CD4-positive, alpha-beta T cell (primary cell): ENCODE measurements at places on chromosomes 3 and 15.

DNA sequence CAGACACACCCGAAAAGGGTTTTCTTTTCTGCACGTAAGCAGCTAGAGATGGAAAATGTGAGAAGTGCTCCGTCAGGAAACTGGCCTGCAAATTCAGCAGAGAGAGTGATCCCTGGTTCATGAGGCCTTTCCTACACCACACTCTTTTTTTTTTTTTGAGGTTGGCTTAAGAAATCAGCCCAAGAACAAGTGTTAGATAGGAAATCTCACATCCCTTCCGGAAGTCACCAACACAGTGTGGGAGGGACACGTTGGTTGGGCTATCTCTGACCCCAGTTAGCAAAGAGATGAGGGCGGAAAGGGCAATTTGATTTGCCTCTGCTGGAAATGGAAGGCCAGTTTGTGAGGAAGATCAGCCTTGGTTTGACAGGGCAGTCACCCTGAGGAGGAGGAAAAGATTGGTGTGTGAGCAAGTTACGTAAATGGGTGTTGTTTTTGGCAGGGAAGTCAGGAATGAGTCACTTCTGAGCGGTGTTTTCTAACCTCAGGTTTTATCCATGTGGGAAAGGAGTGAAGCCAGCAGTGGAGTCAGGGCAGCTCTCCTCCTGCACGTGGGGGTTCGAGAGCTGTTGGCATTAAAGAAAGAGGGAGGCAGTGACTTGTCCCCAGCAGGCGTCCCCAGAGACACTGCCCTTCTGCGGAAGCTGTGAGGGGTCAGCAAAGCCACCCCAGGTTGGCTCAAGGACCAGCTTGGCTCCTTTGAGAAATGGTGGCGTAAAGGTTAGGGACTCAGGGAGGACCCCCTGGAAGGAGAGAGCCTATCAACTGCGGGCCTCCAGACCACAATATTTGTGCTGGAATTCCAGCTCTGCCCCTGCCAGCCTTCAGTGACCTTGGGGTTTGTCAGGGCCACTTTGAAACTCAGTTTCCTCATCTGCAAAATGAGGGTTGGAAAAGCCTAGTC is 237.6 kb upstream of the BHLHE40 start:
- no peak overlapping the region for H3K4me3 ChIP-seq
- peaks cover 8% of the 10 kb centered on the region for H3K36me3 ChIP-seq

DNA sequence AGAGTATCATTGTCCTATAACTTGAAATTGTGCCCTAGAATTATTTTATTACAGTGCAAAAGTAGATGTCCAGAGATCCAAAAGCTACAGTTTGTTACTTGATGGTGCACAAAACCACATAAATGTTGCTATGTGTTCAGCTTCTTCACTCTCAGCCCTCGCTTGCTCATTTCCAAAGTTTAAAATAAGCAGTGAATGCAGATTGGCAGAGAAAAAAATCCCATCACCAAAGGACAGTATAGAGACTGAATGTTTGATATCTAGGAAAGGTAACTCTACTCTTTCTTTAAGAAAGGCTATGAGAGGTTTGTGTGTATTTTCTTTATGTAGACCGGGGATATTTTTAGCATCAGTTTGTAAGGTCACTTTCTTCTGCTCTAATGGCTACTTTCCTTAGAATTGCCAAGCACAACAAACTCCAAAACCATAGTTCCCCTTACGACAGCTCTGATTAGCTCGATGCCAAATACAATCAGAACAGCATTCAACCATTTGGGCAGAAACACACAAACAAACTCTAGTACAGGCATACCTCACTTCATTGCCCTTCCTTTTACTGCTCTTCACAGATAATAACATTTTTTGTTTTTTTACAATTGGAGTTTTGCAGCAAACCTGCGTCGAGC is 164.1 kb upstream of the CCDC54 start:
- H3K27me3 ChIP-seq: peaks cover 3% of the 10 kb centered on the region
- no peak overlapping the region for H3K4me3 ChIP-seq
- no peaks in the 10 kb centered on the region for H3K4me1 ChIP-seq
- DNase-seq: no peak
- H3K36me3 ChIP-seq: no peaks in the 10 kb centered on the region
- no peak overlapping the region for H3K27ac ChIP-seq

DNA sequence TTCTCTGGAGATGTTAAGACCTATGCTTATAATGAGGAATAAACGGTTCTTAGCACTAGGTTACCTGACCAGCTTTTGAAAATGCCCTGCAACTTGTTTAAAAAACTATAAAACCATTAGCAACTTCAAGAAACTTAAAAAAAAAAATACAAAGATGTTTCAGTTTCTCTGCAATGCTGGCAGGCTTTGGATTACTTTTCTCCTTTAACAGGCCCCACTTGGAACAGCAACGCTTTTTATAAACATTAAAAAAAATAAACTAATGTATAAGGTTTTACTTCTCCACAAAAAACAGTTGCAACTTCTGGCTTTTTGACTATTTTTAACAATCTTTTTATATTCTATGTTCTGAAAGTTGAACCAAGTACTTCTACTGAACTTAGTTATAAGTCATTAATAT is 1006.7 kb downstream of the ROBO1 start:
- DNase-seq: no peak
- no peak overlapping the region for H3K27ac ChIP-seq
- H3K4me1 ChIP-seq: no peaks in the 10 kb centered on the region
- H3K36me3 ChIP-seq: no peaks in the 10 kb centered on the region
- no peak overlapping the region for H3K4me3 ChIP-seq

- DNase-seq: no peak
- no peaks in the 10 kb centered on the region for H3K4me1 ChIP-seq
- no peak overlapping the region for H3K4me3 ChIP-seq
- H3K27ac ChIP-seq: no peak overlapping the region
- no peaks in the 10 kb centered on the region for H3K36me3 ChIP-seq
Measured at GRCh38 chr3:36494461-36495109, 114.3 kb downstream of the STAC start.

DNA sequence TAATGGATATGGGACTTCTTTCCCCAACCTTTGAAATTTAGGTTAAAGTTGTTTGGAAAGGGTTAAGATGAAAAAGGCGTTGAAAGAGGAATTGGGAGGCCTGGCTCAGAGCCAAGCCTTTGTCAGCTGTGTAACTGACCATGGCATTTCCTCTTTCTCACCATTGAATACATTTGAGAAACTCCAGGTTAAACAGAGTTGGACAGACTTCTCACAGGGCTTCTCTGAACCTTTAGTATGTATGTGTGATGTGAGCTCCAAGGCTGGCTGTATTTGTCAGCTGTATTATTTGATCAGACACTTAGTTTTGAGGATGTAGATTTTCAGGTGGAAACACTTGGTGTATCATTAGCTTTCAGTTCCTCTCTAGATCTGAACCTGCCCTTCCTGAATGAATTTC is 136.4 kb upstream of the GOLGA6L4 start:
- H3K27me3 ChIP-seq: no peaks in the 10 kb centered on the region
- H3K4me3 ChIP-seq: no peak overlapping the region
- no peak overlapping the region for H3K27ac ChIP-seq
- no peaks in the 10 kb centered on the region for H3K4me1 ChIP-seq
- no peaks in the 10 kb centered on the region for H3K36me3 ChIP-seq

GRCh38 chr3:172904711-172905373 is 154.3 kb downstream of the ECT2 start:
- H3K4me1 ChIP-seq: no peaks in the 10 kb centered on the region
- no peak for DNase-seq
- no peak overlapping the region for H3K27ac ChIP-seq

GRCh38 chr3:151813799-151814198 is at the start of gene AADAC:
Gene AADAC (plus strand): TSS chr3:151814116. CDS start chr3:151814163, 47 bp downstream.
- H3K36me3 ChIP-seq: no peaks in the 10 kb centered on the region
- no peaks in the 10 kb centered on the region for H3K4me1 ChIP-seq
- no peak for DNase-seq
- H3K4me3 ChIP-seq: no peak within 1 kb of the TSS
- H3K27ac ChIP-seq: no peak within 1 kb of the TSS

DNA sequence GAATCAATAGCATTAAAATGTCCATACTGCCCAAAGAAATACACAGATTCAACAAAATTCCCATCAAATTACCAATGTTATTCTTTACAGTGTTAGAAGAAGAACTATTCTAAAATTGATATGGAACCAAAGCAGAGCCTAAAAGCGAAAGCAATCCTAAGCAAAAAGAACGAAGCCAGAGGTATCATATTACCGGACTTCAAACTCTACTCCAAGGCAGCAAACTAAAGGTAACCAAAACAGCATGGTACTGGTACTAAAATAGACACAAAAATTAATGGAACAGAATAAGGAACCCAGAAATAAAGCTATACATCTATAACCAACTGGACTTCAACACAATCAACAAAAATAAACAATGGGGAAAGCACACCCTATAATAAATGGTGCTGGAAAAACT is 167.5 kb downstream of the ADAMTS9 start:
- no peaks in the 10 kb centered on the region for H3K27me3 ChIP-seq
- DNase-seq: no peak
- H3K4me1 ChIP-seq: no peaks in the 10 kb centered on the region
- H3K4me3 ChIP-seq: no peak overlapping the region
- H3K36me3 ChIP-seq: no peaks in the 10 kb centered on the region

GRCh38 chr3:183884097-183884426 is 618 bp downstream of the PARL start:
- peaks cover 37% of the 10 kb centered on the region for H3K4me1 ChIP-seq
- no peaks in the 10 kb centered on the region for H3K27me3 ChIP-seq
- H3K4me3 ChIP-seq: peak overlapping the region; percentile 97
- no peaks in the 10 kb centered on the region for H3K36me3 ChIP-seq
- H3K27ac ChIP-seq: peak overlapping the region; percentile 66
- no peak for DNase-seq

DNA sequence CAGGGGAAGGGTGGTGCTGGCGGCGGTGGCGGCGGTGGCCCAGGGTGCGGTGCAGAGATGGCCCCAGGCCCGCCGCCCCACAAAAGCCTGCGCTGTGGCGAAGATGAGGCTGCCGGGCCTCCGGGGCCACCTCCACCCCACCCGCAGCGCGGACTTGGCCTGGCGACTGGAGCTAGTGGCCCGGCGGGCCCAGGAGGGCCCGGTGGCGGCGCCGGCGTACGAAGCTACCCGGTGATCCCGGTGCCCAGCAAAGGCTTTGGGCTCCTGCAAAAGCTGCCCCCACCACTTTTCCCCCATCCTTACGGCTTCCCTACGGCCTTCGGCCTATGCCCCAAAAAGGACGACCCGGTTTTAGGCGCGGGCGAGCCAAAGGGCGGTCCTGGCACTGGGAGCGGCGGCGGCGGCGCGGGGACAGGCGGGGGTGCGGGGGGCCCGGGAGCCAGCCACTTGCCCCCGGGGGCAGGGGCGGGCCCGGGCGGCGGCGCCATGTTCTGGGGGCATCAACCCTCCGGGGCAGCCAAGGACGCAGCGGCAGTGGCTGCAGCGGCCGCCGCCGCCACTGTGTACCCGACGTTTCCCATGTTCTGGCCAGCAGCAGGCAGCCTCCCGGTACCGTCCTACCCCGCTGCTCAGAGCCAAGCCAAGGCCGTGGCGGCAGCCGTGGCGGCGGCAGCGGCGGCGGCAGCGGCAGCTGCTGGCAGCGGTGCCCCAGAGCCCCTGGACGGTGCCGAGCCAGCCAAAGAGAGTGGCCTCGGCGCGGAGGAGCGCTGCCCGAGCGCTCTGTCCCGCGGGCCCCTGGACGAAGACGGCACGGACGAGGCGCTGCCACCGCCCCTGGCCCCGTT is 1.6 kb downstream of the SKOR1 start:
- no peaks in the 10 kb centered on the region for H3K36me3 ChIP-seq
- peaks cover 69% of the 10 kb centered on the region for H3K27me3 ChIP-seq
- H3K27ac ChIP-seq: no peak overlapping the region
- H3K4me1 ChIP-seq: peaks cover 73% of the 10 kb centered on the region

DNA sequence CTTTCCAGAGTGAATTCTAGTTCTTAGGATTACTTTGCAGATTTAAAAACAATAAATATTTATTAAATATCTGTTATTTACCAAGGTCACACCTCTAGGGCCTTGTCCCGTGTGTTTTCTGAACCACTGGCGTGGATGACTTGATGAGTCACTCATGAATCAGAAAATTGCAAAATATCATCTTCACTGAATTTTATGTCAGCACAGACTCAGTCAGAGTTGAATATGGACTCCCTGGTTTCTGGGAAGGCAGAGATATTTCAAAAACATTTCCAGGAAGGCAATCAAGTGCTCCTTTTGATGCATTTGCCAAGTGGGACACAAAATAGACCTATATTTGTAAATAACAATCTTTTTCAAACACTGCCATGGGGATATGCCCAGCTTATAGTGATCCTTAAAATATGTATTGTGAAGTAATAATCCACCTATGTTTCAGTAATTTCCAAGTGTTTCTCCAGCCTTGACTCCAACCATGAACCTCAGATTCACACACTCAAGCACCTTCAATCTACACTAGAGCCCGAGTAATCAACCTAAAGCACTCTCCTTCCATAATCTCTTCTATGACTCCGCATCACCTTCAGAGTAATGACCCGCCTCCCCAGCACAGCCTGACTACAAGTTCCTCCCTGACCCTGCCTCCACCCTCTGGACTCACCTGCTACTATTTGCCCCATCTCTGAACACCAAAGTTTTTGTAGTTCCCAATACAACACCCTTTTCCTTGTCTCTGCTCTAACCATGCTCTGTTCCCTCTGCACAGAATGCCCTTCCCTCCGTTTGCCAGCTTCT is 24.3 kb downstream of the DPH3 start:
- DNase-seq: no peak
- H3K36me3 ChIP-seq: no peaks in the 10 kb centered on the region

DNA sequence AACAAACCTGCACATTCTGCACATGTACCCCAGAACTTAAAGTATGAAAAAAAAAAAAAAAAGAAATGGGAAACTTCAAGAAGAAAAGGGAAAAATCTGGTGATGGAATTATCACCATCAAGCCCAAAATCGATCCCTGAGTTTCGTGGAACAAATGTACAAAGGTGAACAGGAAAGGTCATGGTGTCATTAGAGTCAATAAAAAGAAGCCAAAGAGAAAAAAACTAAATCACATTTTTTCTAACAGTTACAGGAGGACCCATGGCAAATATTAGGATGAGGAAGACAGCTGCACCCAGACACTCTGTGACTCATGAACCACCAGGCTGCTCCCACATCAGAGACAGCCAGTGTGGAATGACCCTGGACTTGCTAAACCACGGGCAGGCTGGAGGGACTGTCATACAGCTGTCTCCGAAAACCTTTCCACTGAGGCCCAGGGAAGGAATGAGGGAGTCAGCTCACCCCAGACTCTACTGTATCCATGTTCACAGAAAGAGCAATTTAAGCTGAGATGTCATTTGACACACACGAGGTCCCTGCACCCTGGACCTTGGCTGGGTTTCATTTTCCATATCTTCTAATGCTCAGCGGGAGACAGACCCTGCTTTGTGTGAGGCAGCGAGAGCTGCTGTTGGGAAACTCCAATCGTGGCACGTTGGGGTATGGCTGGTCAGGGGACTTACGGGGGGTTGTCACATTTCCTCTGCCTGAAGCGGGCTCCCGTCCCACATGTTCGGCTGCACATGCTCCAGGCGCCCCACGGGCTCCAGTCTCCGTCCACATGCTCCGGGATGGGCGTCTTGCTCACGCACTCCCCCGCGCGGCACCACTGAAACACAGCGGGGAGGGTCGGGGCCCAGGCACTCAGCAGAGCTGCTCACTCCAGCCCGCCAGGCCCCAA is 210.2 kb downstream of the ADAMTS17 start:
- DNase-seq: no peak
- H3K36me3 ChIP-seq: no peaks in the 10 kb centered on the region
- no peak overlapping the region for H3K27ac ChIP-seq
- H3K4me1 ChIP-seq: no peaks in the 10 kb centered on the region
- no peaks in the 10 kb centered on the region for H3K27me3 ChIP-seq
- peak overlapping the region; percentile 19 for H3K4me3 ChIP-seq
